Urinary bladder (tissue), 4 donors: ENCODE measurements at places on chromosomes 16 and 17. TPM values are rescaled to one million over a fixed set of nuclear protein-coding genes. Genes with fewer than 3 reads are reported as not detected.

GRCh38 chr17:66975614-66976378 is 11.3 kb downstream of the CACNG4 start:
- DNase-seq = no peak

DNA sequence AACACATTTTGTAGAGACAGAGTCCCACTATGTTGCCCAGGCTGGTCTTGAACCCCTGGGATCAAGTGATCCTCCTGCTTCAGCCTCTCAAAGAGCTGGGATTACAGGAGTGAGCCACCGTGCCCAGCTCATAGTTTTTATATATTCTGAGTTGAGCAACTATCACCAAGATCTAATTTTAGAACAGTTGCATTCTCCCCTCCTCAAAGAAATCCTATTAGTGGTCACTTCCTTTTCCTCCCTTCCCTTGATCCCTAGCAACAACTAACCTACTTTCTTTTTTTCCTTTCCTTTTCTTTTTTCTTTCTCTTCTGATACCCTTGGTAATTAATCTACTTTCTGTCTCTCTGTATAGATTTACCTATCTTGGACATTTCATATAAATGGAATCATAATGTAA is 61.5 kb upstream of the B4GALNT2 start:
- no peak for DNase-seq

Gene ZG16
- total RNA-seq = not detected

Gene PLA2G10
- total RNA-seq = 0.32 TPM

DNA sequence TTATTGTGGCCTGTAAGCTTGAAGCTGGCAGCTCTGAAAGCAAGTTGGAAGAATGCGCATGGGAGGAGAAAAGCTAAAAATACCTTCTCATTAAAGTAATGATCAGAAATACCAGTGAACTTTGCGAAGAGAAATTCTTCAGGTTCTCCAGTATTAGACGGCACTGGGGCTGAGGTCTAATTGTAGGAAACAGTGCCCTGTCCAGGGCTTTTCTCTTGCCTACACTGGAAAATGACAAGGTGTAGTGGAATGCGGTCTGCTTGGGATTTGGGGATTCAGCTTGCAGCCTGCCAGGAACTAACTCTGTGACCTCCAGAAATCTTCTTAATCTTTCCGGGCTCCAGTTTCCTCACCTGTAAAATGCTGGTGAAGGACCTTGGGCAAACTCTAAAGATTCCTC is 53.3 kb upstream of the KCNJ16 start:
- no peak for DNase-seq

Gene CHST4
- total RNA-seq = not detected

- DNase-seq = no peak
These were observed 42.1 kb downstream of the SLC6A2 start for GRCh38 chr16:55697867-55698266.

Gene CACNG3
- total RNA-seq = not detected

Gene SDR42E1
- 5.3 TPM for total RNA-seq

Gene RAB11FIP3
- 16.8 TPM for total RNA-seq

DNA sequence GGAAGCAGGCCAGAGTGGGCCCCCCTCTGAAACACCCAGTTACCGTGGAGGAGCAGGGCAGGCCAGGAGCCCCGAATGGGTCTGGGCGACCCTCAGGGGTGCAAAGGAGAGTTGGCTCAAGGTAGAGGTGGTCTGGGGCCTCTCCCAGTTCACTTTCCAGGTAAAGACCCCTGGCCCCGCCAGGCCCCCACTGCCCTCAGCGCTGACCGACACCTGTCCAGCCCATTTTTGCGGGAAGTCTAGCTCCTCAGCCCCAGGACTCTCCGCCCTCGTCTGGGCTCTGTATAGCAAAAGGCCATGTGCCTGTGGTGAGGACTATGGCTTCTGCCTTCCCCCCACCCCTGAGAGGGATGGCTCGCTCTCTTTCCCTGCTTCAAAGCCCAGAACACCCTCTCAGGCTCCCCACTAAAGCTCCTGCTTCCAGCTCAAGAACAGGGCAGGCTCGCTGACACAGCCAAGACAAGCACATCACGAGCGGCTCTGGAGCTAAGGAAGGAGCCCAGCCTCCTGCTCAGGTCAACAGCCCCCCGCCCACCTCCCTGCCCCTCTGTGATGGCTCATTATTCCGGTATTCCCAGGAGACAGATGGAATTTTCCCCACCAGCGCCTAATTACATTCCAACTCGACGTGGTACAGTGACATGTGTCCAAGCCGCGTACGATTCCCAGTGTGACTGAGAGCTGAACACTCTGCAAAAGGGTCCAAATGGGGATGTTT is 59.4 kb downstream of the RTN4RL1 start:
- no peak for DNase-seq

DNA sequence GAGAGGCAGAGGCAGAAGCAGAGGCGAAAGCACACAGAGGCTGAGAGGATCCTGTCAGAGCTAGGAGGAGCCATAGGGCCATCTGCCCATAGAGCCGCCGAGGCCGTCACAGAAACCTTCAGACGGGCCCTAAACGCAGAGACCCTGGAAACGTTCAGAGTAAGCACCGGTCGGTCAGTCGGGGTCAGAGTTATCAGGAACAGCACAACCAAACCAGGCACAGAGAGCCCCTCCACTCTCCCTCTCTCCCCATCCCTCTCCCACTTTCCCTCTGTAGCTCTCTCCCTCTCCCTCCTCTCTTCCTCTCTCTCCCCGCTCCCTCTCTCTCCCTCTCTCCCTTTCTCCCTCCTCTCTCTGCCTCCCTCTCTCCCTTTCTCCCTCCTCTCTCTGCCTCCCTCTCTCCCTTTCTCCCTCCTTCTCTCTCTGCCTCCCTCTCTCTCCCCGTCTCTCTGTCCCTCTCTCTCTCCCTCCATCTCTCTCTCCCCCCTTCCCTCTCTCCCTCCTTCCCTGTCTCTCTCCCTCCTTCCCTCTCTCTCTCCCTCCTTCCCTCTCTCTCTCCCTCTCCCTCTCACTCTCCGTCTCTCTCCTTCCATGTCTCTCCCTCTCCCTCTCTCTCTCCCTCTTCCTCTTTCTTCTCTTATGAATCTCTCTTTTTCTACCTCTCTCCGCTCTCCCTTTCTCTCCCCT is 138.9 kb downstream of the C16orf95 start:
- no peak for DNase-seq

Gene MYH1
- total RNA-seq = 0.21 TPM

Gene KRTAP2-3
- not detected for total RNA-seq

GRCh38 chr17:62775876-62776275 is 32.2 kb downstream of the MARCHF10 start:
- DNase-seq = no peak

DNA sequence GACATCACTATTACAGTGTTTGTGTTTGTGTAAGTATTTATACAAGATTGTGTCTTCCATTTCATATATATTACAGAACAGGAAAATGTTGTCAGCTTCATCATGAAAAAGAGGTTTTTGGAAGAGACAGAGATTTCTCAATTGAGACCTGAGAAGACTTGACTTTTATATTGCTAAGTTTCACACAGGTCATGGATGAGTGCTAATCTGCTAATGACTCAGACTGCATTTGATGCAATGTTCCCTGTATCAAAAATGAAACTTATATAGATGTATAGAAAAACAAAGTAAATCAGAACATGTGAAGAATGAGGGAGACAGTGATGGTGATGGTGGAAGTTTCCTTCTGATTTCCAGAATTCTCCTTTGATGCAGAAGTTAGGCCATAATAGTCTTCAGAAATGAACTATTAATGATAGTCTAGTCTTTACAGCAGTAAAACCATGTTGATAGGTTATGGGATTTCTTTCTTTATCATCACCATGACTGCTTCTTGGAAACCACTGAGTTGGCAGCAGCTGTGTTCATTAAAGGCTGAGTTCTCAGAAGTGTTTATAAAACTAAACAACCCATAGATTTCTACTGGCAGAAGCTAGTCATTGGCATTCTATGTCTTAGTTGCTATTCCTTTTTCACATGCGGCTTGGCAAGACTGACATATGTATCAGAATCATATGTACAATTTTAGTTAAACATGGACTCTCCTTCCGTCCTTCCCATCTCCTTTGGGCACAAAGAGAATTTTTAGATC is 56.1 kb downstream of the PCTP start:
- DNase-seq = no peak

DNA sequence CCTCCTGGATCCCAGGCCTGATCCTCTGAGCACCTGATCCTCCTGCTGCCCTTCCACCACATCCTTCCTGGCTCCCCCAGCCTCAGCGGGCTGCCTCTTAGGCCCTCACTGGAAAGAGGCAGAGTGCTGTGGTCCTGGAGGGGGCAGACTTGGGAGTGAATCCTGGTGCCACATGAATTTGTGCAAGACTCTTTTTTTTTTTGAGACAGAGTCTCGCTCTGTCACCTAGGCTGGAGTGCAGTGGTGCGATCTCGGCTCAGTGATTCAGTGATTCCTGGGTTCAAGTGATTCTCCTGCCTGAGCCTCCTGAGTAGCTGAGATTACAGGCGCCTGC is 3.1 kb downstream of the GHDC start:
- no peak for DNase-seq

DNA sequence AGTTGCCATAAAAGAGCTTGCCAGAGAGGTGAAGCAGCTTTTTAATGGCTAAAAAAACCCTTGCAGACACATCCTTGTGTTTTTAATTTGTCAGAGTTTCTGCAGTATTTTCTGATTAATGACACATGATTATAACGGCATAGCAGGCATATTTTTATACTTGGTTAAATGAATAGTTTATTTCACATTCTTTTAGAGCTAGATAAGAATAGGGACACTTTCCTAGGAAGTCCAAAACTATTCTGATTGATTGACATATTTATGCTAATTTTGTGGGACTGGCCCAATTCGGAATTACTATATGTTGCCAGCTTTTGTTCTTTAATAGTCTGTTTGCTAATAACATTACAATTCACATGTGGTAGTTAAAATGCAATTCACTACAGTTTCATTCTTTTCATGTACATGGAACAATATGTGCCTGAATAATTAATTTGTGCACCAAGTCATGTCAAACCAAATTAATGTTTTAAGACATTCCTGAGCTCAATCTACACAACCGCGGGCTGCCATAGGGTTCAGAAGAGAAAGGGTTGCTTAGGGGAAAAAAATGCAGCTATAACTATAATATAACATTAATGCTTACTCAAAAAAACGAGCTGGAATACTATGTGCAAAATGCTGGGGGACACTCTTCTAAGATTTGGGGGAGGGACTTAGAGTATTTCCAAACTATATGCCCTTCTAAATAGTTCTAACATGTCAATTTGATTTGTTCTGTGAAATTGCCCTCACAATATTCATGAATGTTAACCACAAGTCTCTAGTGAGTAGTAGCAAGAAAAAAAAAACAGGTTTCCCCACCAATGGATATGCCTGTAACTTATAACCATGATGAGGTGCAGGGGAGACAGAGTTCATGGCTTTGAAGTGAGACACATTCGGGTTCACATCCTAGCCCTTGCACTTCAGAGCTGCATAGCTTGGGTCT is 305.4 kb downstream of the CEP112 start:
- no peak for DNase-seq
